ENCODE measurements at places on chromosomes 6 and 20.

GRCh38 chr6:79525272-79526100, 11.7 kb downstream of the LCA5 start:
- DNase-seq: no peak

GRCh38 chr6:14738933-14739332, 506.9 kb upstream of the JARID2 start:
- no peak for DNase-seq

DNA sequence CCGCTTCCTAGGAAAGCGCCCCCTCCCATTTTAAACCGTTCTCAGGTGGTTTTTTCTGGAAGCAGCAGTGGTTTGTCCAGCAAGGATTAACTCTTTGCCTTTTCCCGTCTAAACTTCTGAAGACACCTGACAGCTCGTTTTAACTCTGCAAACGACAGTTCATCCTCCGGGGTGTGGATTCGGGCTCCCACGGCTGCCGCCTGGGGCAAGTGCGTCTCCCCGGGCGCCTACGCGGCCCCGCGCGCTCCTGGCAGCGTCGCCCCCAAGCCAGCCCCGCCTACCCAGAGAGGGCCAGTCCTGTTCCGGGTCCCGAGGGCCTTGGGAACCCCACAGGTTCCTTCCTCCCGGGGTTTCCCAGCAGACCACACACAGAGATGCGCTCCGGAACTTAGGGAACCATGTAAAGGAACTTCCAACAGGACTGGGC, 54.4 kb downstream of the PRR18 start:
- DNase-seq: peak; percentile 39

DNA sequence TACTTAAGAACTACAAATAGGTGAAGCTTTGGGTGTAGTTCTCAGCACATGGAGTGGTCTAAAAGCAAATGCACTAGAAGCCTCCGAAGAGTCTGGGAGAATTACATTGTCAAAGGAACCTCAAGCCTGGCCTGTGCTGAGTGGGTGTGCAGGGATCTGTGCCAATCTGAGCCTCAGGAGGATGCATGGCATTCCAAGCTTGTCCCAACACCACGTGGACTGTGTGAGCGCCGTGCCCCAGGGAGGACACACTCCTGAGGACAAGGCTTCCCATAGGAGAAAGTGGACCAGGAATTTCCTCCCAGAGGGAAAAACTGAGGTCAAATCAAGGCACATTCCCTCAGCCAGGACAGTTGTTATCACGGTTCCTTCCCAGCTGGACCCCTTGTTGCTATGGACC, 185.8 kb downstream of the QKI start:
- DNase-seq: no peak

DNA sequence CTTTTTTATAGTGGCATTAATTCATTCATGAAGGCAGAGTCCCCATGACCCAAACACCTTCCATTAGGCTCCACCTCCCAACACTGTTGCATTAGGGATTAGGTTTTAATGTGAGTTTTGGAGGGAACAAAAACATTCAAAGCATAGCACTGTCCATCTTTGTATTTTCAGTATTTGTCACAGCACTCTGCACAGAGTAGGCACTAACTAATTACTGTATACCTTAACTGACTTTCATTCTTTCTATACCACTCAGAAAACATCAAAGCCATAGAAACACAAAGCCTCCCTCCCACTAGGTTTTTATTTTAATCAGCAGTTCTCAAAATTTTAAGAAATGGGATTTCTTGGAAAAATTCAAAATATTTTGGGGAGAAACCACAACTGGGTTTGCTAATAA, 21.8 kb upstream of the AHI1 start:
- DNase-seq: no peak

DNA sequence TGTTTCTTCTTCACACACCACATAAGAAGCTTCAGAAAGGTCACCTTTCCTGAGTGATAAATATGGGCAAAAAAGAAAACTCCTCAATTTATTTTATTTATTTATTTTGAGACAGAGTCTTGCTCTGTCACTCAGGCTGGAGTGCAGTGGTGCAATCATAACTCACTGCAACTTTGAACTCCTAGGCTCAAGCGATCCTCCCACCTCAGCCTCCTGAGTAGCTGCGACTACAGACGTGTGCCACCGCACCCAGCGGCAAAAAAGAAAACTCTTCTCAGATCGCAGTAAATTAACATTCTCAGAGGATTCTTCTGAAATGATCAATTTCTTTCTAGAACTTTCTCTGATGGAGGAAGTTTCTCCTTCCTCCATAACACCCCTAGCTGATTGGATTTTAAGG, 111.2 kb downstream of the TRERF1 start:
- DNase-seq: no peak

DNA sequence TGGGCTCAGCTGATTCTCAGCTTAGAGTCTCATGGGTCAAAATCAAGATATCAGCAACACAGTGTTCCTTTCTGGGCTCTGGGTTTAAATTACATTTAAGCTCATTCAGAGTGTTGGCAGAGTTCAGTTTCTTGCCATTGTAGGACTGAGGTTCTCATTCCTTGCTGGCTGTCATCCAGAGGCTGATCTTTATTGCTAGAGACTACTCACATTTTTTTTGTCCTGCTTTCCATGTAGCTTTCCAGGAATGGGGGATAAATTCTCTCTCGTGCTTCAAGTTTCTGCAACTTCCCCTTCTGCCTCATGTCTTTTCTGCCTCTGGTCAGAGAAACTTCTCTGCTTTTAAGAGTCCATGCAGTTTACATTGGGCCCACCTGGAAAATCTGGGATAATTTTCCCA, 86.9 kb downstream of the RFX6 start:
- no peak for DNase-seq

- no peak for DNase-seq
These were observed 90.0 kb upstream of the HMGCLL1 start for GRCh38 chr6:55669028-55669427.

GRCh38 chr6:151690768-151691562, 116.5 kb upstream of the ESR1 start:
- DNase-seq: peak; percentile 43

GRCh38 chr6:6600875-6601274, 12.4 kb downstream of the LY86 start:
- DNase-seq: no peak

DNA sequence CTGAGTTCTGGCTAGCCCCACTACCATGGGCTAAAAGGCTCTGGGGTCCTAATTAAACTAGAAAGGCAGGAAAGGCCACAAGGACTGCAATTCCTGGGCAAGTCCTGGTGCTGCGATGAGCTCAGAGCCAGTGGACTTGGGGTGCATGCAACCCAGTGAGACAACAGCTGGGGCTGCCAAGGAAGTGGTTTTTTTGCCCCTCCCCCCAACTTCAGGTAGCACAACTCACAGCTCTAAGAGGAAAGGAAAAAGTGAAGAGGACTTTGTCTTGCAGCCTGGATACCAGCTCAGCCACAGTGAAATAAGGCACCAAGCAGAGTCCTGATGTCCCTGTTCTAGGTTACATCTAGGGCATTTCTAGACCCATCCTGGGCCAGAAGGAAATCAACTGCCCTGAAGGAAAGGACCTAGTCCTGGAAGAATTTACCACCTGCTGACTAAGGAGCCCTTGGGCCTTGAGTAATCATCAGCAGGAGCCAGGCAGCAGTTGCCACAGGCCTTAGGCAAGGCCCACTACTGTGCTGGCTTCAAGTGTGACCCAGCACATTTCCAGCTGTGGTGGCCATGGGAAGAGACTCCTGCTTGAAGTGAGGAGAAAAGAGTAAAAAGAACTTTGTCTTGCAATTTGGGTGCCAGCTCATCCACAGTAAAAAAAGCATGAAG, 358.4 kb downstream of the BTBD3 start:
- DNase-seq: no peak

DNA sequence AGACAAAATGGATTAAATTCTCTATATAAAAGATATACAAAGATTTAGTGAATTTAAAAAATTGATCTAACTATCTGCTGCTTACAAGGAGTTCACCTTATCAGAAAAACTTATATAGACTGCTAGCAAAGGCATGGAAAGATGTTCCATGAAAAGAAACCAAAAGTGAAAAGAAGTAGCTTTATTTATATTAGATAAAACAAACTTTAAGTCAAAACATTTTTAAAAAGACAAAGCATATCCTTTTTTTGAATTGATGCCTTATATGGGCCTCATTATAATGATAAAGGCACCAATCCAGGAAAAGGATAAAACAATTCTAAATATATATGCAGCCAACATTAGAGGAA, 334.2 kb downstream of the MEI4 start:
- no peak for DNase-seq

GRCh38 chr6:140269591-140270165, 895.2 kb upstream of the CITED2 start:
- DNase-seq: no peak

- no peak for DNase-seq
These were observed 11.7 kb upstream of the MAPK13 start for GRCh38 chr6:36118550-36119107.

DNA sequence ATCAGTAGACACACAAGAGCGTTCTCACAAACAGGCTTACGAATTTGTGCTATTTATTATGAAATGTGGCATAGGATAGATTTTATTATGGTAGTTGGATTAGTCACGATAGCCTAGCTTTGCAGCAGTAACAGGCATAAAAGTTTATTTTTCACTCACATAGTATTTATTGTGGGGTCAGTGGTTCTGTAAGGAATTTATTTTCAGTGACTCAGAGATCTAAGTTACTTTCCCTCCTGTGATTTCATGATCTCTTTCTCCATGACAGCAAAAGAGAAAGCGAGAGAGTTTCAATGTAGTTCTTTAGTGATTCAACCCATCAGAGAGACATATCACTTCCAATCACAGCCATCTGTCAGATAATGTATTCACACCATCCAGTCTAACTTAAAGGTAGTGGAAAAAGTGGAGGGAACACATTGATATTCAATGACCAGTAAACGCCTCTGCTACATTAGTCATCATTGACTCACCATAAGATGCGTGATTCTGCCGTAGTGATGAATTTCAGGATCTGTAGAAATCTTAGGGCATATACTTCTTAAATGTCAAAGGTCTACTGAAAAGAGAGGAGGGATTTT, 605.5 kb downstream of the HDGFL1 start:
- DNase-seq: no peak

- no peak for DNase-seq
These were observed 94.5 kb upstream of the PTPN1 start for GRCh38 chr20:50415516-50416268.

- DNase-seq: no peak
These were observed 23.1 kb downstream of the MAN1A1 start for GRCh38 chr6:119326291-119327005.
